ENCODE measurements at places on chromosomes 13 and 19. TPM values are rescaled to one million over a fixed set of nuclear protein-coding genes. Genes with fewer than 3 reads are reported as not detected.

GRCh38 chr19:28569132-28570131, 643.5 kb downstream of the UQCRFS1 start:
- no peak for DNase-seq

GRCh38 chr13:51015973-51016372, 95.1 kb downstream of the C13orf42 start:
- no peak for DNase-seq

- DNase-seq = peak; percentile 73
These were observed 27.7 kb downstream of the MEIS3 start for GRCh38 chr19:47391510-47392223.

DNA sequence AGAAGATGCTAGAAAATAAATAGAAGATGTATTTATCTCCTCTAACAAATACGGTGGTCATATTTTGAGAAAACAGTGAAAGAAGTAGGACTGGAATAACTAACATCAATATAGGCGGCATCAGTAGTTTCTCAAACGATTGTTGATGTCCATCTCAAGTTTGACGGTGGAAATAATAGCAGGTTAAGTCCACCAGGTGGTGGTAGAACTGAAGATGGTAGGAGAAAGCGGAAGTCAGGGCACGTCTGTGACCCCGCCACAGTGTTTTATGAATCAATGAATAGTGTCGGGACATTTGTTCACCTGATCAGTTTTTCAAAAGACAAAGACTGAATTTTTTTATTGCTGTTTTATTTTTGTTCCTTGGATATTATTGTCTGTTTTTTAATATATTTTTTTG, 706.4 kb upstream of the SLC10A2 start:
- no peak for DNase-seq

- no peak for DNase-seq
These were observed 82.8 kb downstream of the TEX29 start for GRCh38 chr13:111403266-111403665.

DNA sequence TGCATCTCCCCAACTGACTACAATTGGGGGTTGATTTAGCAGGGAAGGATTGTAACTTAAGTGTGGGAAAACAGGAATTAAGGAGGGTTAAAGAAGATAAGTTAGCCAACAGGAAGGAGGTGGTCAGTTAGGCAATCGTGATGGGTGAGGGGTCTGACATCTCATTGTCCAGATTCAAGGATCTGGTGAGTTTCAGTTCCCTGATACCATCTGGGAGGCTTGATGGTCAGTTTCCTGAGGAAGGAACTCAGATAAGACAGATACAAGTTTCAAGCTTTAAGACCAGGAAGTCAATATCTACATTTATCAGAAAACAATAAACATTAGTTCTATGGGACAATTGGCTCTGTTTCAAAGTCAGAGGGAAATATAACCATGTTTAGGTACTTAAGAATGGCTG, 601.8 kb downstream of the SLITRK6 start:
- DNase-seq = no peak

GRCh38 chr13:43848001-43848649, 31.4 kb downstream of the CCDC122 start:
- no peak for DNase-seq

The CYP2A6 gene
- total RNA-seq = not detected

The ZNF497 gene
- total RNA-seq = 8.6 TPM

Data from PC-9 (cell line).